KBM-7 (cell line): ENCODE measurements at places on chromosomes 5 and 9.

- no peak for DNase-seq
These were observed 1.5 kb downstream of the CLTA start for GRCh38 chr9:36192196-36192595.

GRCh38 chr5:151751091-151751490 is 7.3 kb downstream of the ATOX1 start:
- DNase-seq: no peak

DNA sequence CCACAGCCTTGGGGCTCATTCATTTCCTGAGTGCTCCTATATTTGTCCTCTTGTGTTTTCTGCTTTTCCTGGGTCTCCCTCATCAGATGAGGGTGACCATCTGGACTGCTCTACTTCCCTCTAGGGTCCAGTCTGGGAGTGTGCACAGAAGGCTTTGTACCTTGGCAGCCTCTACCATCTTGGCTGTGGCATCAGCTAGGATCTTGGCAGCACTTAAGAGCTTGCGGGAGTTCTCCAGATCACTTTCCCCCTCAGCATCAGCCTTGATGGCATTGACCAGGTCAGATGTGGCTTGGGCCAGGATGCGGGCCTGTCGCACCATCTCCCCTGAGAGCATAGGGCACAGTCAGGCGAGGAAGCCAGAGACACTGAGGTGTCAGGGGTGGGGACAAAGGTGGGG is 15.8 kb downstream of the TLN1 start:
- no peak for DNase-seq

DNA sequence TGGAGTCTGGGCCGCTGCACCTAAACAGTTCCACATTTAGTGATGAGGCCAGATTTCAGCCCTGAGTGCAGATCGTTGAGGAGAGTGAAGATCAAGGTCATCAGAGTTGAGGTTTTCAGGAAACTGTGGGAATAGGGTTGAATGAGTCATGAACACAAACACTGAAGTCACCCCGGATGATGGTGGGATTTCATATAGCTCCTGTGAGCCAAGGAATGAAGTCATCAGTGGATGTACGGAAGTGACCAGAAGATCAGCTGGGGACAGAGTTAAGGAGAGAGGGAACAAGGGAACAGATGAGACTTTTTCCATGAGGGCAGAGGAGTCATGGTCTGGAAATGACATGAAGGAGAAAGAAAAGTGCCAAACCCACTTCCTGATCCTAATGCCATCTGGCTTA is 36.5 kb downstream of the PALM2AKAP2 start:
- peak; percentile 3 for DNase-seq

GRCh38 chr9:88680505-88681160 is 145.7 kb downstream of the NXNL2 start:
- no peak for DNase-seq

DNA sequence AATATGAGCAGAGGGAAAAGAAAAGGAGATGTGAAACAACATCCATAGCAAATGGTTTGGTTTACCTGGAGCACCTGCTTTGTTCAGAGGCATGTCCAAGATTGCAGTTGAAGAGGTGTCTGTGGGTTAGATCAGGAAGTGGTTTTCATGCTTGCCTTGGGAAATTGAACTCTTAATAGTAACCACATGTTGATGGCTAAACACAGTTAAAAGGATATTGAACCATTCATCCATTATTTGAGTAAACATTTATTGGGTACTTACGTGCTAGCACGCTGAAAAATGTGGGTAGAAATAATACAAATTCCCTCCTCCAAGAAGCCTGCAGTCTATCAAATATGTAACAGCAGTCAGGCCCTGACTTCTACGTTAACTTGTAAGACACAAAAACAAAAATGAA is 235.7 kb upstream of the TNC start:
- DNase-seq: no peak

- no peak for DNase-seq
These were observed 1392.9 kb upstream of the NUDT12 start for GRCh38 chr5:104955479-104955878.

DNA sequence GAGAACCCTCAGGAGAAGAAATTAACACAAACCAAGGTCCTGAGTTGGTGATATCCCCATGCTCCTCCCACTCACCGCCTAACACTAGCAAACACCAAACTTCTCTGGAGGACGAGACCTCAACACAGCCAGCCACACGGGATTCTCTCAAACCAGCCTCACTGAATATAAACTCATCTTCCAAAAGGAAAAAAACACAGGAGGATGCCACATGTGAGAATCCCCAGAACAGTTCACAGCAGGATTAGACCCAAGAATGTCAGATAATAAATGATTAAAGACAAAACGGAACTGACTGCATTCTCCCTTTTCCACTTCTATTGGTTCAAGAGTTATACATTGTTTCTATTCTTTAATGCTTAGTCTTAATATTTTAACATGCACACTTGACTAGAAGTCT is 89.2 kb downstream of the LPAR1 start:
- DNase-seq: no peak

DNA sequence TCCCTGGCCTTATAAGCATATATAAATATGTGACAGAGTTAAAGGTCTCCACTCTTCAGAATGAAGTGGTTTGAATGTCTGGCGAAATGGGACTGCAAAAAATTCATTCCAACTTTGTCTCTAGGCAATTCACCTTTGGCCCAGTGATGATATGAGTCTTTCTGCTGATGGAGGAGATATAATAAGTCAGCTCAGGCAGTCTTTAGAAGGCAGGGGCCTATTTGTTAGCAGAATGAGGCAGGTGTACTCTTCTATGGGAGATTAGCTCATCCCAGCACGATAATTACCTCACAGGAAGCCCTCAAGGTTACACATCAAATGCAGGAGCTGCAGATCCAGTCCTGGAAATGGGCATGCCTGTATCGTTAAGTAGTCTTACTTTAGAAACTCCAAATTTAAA is 300.5 kb downstream of the NR2F1-AS1 start:
- no peak for DNase-seq

DNA sequence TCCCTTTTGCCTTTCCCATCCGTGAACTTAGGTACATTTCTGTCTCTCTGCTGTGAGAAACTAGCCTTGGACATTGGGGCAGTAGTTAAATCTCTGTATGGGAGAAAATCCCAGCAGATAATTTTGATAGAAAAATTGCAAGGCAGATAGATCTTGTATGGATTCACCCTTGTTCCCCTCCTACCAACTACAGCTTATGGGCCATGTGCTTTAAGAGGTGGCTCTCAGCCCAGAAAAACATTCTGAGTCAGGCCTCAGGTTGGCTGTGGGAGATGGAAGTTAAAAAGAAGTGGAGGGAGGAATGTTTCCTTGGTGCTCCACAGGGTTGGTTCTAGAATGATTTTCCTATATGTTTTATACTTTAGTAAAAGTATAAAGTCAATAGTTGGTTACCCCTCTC is 1.4 kb upstream of the KDM3B start:
- no peak for DNase-seq

- no peak for DNase-seq
These were observed 22.1 kb downstream of the MCIDAS start for GRCh38 chr5:55205001-55205400.

GRCh38 chr5:139884144-139884543 is 88.5 kb downstream of the PSD2 start:
- DNase-seq: no peak

DNA sequence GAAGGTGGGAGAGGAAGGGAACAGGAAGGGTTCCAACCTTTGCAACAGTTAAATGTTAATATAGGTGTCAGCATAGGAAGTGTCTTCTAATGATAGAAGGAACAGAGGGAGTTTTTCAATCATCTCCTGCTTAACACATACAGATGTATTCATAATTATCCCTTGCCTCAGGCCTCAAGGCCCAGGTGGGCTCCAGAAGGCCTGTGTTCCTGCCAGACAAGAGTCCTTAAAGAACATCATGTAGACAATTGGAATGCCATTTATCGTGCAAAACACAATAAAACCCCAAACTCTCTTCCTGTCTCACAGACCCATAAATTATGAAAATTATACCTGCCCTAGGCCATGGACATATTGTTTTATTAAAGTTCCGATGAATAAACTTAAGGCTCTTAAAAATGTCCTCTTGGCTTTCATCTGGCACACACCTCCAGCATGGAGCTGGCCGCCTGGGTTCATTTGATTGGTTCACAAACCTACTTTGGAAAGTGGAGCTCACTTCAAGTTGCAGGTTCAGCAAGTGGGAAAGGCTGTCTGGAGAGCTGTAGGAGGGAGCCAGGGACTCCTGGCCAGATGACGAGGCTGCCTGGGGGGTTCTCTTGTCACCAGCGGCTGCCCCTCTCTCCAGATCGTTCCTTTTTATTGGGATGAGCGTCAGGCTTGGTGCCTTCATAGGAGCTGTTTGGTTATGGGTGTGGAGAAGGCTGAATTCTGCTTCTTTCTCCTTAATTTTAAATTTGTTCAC is 17.5 kb downstream of the SPRY4 start:
- no peak for DNase-seq

DNA sequence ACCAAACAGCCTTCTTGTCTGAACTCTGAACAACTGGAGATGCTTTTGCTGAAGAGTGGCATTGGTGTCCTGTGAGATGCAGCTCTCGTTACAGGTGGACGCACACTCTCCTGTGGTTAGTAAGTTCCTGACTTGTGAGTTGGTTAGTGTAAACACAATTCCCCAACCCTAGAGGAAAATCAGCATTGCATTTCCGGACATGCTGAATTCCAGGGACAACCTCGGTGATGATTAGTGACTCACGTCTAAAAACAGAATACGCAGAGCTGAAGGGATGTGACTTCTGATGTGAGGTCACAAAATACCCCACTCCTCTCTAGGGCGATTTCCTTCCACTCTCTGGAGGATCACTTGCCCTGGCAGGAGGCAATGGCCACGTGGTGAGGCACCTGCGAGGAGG is 5.0 kb downstream of the OR2V2 start:
- no peak for DNase-seq

GRCh38 chr5:145499483-145499882 is 335.7 kb downstream of the PRELID2 start:
- no peak for DNase-seq

GRCh38 chr5:168712280-168712924 is 133.2 kb upstream of the PANK3 start:
- DNase-seq: no peak

DNA sequence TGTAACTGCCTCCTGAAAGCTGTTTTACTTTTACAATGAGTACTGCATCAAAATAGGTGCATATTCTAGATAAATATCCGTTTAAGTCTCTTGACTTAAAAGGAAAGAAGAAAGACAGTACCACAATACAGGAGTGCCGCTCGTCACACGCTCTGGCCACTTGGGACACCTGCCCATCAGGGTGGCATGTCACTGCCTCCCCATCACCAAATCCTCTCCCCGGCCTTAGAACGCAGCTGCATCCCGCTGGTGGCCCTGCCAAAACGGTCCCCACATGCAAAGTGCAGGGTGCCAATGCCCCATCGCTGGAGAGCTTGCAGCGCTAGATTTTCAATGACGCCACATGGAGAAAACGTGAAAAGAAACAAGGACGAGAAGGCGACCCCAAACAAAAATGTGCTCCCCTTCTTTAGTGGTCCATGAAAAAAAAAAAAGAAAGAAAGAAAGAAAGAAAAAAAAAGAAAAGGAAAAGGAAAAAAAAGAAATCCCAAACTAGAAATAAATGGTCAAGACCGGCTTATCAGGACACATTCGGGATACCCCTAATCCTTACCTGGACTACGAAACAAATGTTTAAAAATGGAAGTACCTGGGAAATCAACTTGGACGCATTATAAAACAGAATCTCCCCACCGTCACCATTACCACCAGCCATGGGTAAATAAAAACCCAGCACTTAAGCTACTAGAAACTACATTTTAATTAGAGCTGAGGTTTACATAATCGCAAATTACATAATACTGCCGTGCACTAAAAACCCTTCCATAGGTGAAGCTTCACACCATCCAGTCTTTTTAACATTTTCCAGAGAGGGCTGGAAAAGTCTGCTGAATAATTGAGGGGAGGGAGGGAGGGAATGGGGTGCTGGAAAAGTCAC is 1.0 kb downstream of the ANKH start:
- DNase-seq: peak; percentile 16

DNA sequence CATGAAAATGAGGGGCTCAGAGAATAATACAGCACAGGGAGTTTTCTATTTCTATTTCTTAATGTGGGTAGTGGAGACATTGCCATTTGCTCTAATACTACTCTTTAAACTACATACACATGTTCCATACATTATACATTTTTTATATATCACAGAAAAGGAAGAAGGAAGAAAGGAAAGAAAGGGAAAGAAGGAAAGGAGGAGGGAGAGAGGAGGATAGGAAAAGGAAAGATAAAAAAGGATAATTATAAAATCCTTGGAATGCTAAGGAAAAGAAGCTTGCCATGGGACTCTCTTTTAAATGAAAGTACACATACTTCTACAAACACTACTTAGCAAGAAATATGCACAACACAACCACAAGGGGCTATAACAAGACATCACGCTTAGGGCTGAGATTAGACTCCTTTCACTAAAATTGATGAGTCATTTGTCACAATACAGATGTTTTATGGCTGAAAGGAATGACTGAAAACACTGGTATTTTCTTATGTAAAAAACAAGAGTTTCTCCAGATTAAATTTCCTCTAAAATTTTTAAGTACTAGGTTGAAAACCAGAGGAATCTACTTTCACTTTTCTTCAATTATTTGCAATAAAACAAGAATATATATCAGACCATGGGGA is 219.8 kb downstream of the ARL15 start:
- DNase-seq: peak; percentile 24

DNA sequence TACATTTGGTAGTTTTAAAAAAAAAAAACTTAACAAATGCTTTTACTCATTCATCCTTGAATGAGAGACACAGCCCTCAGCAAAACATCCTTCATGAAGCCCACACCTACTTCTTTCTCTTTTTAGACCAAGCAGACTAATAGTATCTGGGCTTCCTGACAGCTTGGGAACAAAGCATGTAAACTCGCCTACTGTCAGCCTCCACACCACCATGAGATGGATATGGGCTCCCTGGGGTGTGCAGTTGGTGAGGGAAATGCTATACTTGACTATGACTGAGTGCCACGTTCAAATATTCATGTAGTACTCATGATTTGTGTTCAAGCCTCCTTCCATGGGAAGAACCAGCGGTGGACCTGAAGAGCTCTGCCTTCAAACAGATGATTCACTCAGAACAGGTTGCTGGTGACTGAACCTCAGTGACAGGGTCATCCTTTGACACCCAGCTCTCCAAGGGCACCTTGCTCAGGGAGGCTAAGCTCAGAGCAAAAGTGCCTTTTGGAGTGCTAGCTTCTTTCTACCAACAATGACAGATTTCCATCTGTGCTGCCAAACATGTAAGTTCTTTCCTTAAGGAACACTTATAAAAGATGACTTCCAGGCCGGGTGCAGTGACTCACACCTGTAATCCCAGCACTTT is 36.8 kb downstream of the SLC22A5 start:
- DNase-seq: no peak

DNA sequence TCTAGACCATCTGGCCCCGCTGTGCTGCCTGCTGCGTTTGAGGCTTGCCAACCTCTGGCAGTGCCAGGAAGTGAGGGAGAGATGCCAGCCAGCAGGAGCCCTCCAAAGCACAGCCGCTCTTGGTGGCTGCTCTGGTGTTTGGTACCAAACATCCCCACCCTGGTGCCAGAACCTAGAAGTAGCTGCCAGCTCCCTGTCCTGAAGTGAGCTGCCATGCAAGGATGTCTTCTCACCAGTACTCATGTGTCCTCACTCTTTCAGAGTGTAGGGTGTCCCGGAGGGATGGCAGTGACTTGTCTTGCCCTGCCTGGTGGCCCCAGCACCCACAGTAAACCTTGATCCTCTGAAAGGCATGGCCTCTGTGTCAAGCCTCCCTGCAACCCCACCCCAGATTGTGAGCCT is 43.4 kb downstream of the AMBP start:
- DNase-seq: no peak

GRCh38 chr5:41151564-41151963 is 61.8 kb downstream of the C6 start:
- DNase-seq: no peak
